Fibroblast of skin of right quadriceps (primary cell): ENCODE measurements at places on chromosomes 3 and 15.

DNA sequence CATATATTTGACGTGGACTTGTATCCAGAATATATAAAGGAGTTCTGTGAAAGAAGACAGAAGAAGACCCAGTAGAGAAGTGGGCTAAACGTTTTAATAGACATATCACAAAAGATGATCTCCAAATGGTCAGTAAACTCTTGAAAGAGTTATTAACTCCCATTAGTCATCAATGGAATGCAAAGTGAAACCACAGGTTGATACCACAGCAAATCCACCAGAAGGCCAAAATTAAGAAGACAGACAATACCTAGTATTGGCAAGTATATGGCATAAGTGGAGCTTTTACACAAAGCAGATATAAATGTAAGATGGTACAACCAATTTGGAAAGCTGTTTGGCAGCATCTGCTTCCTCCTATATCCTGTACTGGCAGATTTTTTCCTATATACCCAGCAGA is 6.0 kb downstream of the SPATA16 start:
- DNase-seq = peak; percentile 2

DNA sequence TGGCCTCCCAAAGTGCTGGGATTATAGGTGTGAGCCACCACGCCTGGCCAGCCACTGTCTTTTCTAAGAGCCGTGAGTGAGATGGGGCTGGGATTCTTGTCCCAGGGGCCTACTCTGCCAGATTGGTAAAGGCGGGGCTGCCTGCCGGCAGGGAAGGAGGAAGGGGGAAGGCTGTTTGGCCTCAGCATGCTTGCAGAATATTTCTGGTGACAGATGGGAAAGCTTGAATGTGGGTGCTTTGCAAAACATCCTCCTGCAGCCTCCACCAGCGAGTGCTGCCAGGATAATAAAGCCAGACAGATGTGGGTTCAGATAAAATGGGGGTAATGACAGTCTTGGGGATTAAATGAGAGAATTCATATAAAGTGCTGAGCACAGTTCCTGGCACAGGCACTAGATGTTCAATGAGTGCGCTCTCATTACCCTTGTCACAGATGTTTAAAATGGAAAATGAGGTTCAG is 19.8 kb upstream of the ACOX2 start:
- no peak for DNase-seq

DNA sequence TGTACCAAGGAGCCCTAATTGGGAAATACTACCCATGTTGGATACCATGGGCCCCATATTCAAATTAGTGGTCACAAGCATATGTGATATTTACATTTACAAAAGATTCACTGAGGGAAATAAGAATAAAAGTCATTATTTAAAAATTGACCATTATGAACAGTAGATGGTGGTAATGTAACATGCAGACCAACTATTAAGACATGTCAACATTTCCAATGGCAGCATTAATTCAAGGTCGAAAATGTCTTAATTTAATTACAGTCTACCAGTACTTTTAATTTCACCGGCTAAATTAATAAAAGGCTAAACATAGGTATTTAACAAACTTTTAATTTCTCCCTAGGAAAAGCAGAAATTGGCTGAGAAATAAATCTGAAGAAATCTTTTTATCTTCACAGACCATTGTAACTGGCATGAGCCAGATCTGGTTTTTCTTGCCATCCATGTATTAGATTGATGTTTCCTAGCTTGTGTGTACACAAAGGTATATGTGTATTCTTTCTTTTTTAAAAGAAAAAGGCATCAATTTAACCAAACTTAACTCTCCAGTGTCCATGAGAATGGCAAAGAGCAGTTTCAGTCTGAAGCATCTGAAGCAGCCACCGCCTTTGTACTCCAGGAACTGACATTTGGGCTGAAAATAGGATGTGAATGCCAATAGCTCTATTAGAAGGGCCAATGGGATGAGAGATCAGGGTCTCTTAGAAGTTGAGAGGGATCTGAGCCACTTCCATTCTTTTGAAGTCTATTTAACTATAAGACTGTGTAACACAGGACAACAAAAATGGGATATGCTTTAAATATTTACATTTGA is 26.6 kb downstream of the NEK11 start:
- DNase-seq = no peak

DNA sequence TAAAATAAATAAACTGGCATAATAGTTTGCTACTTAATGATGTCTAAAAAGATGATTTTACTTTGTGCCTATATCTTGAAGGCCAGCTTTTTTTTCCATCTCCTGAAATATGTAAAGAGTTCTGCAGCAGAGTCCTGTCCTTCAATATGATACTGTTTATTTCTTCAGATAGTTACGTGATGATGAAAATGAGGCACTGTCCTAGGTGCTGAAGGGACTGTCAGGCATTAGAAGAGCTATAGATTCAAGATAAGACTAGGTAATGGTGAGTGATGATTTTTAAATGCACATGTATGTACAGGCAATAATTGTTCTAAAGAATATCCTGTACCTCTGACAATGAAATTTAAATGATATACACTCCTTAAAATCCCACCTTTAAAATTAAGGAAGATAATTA is 326.9 kb upstream of the DNAJC19 start:
- peak; percentile 14 for DNase-seq

DNA sequence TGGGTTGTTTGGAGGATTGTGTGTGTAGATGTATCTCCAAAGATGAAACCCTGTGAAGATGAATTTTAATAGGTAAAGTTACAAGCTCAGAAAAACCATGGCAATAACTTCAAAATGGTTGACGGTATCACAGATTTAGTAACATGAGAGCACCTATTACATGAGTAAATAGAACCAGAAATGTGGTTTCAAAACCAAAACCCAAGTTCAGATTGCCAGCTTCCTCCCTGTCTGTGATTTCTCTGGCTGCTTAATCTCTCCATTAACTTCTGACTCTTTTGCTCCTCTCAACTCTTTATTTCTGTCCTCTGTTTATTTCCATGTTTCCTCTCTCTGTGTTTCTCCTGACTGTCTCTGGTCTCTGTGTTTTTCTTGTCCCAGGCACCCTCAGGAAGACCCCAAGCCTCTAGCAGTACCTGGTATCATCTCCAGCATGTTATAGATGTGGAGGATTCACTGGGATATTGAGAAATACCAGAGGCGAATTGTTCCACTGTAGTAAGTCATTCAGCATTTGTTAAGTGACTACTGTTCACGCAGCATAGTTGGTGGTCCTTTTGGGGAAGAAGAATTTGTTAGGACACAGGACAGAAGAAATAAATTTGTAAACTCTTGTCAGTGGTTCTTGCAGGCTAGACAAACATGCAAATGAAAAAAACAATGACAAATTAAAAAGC is 138.8 kb downstream of the BBX start:
- peak; percentile 9 for DNase-seq

DNA sequence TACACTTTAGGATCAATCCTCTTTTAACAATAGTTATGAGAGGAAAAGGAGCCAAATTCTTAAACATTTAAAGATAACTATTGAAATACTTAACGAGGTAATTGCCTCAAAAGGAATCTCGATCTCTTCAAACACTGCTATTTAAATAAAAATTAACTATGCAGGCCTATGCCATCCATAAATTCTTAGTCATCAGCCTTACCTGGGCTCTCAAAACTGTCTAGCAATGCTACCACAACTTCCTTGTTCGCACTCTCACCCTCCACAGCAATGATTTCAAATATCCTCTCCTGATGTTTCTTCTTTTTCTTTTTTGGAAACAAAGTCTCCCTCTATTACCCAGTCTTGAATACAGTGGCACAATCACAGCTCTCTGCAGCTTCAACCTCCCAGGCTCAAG is 12.3 kb downstream of the ETFA start:
- DNase-seq = no peak

- no peak for DNase-seq
Measured at GRCh38 chr15:57883701-57884100, 177.2 kb downstream of the POLR2M start.
